CD4-positive, alpha-beta T cell treated with Interleukin-1 beta for 1 hour (primary cell): ENCODE measurements at places on chromosomes 5 and 9.

GRCh38 chr5:38796742-38797108, 49.1 kb upstream of the OSMR start:
- no peak for DNase-seq

DNA sequence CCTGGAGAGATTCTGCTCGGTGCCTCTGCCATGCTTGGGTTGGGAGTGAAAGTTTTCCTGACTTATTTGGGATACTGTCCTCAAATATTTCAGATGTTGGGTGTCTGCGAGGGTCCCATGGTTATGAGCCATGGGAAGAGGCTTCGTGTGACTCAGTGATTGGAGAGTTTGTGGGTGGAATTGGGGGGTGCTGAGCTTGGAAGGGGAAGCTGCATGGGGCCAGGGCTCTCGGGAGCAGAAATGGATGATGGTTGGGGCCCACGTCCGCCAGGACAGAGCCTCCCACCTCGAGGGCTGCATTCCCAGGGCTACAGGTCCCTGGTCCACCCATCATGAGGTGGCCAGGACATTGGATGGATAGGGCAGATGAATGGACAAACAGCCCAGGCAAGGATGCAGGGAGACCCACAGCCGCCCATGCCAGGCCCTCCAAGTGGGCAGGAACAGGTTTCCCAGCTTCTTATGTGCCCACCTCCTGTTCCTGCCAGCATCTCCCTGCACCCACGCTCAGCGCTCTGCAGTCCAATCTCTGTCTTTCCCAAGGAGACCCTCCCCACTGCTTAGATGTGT, 5.5 kb downstream of the OBP2B start:
- no peak for DNase-seq

GRCh38 chr9:121735793-121736770, 84.6 kb downstream of the DAB2IP start:
- DNase-seq: no peak

DNA sequence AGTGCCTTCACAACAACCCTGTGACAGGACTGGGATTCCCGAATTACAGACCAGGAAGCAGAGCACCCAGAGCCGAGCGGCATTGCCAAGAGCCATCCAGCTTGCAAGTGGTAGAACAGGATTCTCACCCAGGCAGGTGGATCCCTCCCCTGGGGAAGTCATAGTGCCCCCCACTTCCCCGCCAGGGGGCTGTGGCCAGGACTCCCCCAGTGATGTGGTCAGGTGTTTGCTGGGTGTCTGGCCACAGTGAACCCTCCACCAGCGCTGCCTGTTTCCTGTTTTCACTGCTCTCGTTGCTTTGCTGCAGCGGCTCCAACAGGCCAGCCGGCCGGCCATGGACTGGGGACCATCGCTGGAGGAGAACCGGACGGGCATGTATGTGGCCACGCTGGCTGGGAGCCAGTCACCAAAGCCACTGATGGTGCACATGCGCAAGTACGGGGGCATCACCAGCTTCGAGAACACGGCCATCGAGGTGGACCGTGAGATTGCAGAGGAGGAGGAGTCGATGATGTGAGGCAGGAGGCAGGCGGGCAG, 19.3 kb downstream of the SLC6A7 start:
- DNase-seq: peak; percentile 23

- no peak for DNase-seq
Measured at GRCh38 chr9:134211811-134212485, 47.6 kb upstream of the RNU6ATAC start.

GRCh38 chr5:137292461-137293027, 206.6 kb downstream of the SPOCK1 start:
- DNase-seq: no peak

- no peak for DNase-seq
Measured at GRCh38 chr9:95307538-95307937, 10.0 kb downstream of the FANCC start.

GRCh38 chr9:86445671-86446070, 91.5 kb upstream of the TUT7 start:
- no peak for DNase-seq

DNA sequence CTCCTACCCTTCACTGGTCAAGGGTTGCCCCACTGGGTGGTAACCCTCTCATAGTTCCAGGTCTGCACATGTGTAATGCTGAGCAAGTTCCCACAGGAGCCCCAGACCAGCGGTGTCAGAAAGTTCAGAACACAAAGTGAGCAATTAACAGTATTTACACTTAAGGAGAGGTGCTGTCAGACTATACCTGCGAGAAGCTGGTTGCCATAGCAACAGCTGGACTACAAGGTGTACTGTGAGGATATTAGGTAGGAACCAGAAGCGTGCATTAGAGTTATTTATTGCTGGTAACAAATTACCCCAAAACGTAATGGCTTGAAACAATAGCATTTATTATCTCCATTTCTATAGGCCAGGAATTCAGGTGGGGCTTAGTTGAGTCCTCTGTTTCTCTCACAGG, 317.0 kb upstream of the RPS23 start:
- no peak for DNase-seq

DNA sequence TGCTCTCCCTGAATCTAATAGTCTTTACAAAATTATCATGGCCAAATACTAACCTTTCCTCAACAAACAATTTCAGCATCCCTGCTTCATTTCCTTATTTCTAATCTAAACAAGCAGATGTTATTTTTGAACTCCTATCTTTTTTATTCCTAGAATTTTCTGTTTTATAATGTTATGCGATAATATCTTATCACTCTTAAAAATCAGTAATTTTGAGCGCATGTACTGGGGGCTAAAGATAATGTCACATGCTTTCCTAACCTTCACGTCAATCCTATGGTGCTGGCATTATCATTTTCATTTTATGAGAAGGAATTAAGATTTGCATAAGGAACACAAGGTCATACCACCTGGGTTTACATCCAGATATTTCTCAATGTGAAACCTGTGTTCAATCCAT, 648.0 kb downstream of the BRINP1 start:
- no peak for DNase-seq

DNA sequence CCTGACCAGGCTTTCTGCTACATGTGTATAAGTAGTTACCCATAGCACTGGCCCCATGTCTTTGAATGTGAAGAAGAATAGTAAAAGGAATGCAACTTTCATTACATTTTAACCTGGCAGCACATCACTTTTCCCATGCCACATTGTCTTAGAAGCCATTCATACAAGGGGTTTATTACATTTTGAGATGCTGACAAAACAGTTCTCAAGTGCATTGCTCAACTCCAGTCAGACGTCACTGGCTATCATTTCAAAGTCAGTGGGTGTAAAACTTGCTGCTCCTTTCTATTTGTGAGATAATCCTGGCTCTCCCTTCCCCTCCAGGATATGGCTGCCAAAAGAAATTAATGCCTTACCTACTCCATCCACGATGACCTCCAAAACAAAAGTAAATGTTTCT, 97.0 kb upstream of the VCAN start:
- DNase-seq: peak; percentile 1

DNA sequence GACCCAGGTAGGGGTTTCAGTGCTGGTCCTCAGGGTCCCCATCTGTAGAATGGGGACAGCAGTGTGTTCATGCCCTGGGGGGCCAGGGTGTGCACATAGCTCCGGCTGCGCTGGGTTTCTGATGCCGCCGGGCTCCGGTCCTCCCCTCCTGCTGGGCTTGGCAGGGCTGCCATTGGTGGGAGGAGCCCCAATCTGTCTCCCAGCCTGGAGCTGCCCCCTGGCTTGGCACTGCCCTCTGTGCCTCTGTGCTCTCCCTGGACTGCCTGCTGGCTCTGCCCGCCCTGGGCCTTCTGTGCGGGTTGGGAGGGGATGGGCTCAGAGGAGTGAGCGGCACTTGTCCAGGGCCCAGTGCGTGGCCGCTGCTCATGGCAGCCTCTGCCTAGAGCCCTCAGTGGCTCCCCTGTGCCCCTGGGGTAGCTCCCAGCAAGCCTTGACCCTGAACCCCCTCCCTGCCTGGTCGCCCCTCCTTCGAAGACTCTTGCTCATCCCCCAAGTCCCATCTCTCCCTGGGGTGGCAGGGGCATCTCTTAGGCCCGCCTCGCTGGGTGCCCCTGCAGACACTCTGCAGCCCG, 35.7 kb downstream of the RXRA start:
- DNase-seq: no peak

- no peak for DNase-seq
Measured at GRCh38 chr5:18010053-18010452, 375.8 kb downstream of the TAF11L14 start.

- no peak for DNase-seq
Measured at GRCh38 chr9:83020864-83021263, 42.1 kb downstream of the RASEF start.

- DNase-seq: no peak
Measured at GRCh38 chr5:10588779-10589447, 25.0 kb downstream of the ANKRD33B start.

DNA sequence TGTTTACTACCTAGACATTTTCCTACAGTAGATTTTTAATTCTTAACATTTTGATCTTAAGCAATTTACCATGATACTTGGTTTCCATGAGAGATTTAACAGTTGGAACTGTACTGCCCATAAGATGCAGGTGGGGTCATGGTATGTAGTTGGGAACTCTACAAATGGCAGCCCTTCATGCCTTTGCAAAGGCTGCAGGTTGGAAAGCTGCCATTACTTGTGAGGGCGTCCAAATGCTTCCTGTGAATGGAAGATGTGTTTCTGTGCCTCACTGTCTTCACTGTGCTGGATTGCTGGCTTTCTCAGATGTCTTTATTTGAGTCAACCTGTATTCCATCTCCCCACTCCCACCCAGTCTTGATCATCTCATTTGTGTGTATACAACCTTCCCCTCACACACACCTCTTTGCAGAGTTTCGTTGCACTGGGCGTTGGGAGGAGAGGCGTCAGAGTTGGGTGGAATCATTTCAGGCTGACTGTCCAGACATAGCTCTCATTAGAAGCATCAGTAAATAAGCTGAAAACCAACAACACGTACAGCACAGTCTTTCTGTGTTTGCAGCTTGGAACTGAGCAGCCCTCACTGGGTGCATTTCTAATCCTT, 14.8 kb upstream of the ABL1 start:
- DNase-seq: no peak

GRCh38 chr5:7910738-7911428, 41.9 kb downstream of the MTRR start:
- no peak for DNase-seq

GRCh38 chr5:173123416-173123815, 20.9 kb upstream of the BNIP1 start:
- DNase-seq: no peak

- DNase-seq: peak; percentile 6
Measured at GRCh38 chr5:68464424-68464823, 248.9 kb downstream of the PIK3R1 start.

DNA sequence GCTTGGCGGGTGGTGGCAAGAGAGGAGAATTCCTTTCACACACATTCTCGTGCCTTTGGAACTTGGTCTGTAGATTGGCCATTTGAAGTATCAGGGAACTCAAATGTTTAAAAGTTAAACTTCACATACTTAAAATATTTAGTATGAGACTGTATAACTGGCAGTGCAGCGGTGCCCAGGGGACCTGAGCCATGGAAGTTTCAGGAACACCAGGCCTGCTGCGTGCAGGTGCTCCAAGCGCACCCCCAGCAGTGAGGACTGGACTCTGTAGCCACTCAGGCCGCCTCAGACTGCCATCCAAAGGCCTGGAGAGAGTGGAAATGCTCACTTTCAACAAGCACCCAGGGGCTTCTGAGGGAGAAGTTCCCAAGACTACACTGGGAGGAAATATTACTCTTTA, 273.5 kb upstream of the IRX2 start:
- no peak for DNase-seq

DNA sequence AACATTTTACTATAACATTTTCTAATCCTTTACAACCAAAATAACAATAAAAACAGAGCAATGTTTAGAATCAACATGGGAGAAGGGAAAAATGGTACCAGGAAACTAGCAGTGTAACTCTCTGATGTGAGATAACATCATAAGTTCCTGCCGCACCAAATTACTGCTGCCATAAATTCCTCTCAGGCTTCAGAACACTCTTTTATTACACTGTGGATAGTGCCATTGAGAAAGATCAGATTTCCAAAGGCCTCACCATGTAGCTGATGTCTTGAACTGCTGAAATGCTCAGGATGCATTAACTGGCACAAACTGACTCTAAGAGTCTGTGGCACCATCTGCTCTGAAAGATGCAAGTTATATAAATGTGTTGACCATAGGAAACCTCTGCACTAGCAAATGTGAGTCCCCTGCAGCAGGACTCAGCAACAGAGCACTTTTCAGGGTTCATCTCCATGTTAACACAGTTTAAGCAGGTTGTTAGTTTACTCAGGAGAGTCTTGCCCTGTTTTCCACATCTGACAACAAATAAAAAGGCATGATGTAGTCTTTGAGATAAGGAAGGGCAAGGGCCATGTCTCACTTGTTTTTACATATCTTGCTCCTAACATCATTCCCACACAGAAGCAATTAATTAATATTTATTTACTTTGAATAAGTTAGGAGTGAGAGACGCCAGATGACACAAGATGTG, 218.1 kb downstream of the CETN3 start:
- DNase-seq: no peak

GRCh38 chr9:114718801-114719221, 36.8 kb upstream of the TEX48 start:
- DNase-seq: peak; percentile 69

DNA sequence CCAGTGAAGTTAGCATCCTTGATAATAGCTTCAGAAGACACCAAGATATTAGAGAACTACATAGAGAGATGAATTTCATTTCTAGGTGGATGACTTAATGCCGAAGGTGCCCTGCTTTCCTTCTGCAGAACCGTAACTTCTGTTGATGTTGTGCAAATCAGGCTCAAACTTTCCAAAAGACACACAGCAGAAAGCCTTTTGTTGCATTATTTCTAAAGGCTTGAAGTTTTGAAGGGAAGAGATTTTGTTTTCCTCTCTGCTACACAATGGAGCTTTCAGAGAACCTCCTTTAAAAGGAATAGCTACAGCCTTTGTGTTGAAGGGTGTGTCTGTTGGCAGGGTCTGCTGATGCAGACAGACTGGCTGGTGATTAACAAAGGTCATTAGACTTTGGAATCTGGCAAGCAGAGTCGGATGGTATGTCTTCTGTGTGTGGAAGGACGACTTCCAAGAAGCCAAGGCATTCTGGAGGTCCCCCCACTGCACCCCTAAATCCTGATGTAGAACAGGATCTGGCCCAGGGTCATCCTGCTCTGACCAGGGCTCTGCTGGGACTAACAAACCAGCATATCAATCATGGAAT, 57.8 kb downstream of the ZNF462 start:
- DNase-seq: no peak

DNA sequence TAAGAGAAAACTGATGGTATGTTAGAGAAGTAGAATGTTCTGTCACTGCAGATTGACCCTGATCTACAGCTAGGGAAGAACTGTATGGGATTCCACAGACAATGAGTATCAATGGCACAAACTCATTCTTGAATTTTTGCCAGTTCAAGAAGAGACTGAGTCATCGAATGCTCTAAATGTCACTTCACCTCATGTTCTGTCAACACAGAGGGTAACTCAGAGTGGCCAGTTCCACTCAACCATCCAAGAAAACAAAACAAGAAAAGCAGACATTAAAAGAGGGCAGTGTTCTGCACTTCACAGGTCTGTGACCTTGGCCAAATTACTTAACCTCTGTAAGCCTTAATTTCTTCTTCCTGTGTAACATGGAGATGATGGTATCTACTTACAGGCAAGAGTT, 132.2 kb upstream of the HMHB1 start:
- DNase-seq: no peak

GRCh38 chr9:124004593-124004992, 7.0 kb upstream of the LHX2 start:
- no peak for DNase-seq

GRCh38 chr5:141641634-141642267, 5.0 kb downstream of the RELL2 start:
- DNase-seq: no peak
